ENCODE measurements at places on chromosomes 12 and 14.

- no peak for DNase-seq
Measured at GRCh38 chr12:99553461-99553860, 94.1 kb upstream of the GARIN6 start.

- DNase-seq: no peak
Measured at GRCh38 chr12:25041006-25041741, 92.3 kb upstream of the BCAT1 start.

DNA sequence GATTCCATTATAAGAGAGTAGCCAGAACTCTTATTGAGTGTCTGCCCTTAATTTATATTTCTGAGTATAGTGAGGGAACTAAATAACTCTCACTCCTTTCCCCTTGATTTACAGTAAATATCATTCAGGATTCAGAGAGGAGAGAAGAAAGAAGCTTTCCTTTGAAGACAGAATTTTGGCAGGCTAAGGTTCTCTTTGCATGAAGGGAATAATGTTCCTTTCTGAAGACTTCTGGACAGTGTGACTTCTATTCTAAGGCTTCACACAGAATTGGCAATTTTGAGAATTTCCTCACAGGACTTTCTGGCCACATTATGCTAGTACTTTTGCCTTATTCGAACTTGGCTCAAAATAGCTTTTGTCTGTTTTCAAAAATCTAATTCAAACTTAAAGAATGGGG, 352.2 kb upstream of the FBXO33 start:
- no peak for DNase-seq

- DNase-seq: no peak
Measured at GRCh38 chr12:109752117-109753053, 38.8 kb downstream of the FAM222A start.

GRCh38 chr14:64889352-64889751, 9.6 kb upstream of the SPTB start:
- no peak for DNase-seq

GRCh38 chr12:50211392-50212070, 44.4 kb upstream of the CERS5 start:
- DNase-seq: peak; percentile 11
